ENCODE measurements at places on chromosomes 4 and X. TPM values are rescaled to one million over a fixed set of nuclear protein-coding genes. Genes with fewer than 3 reads are reported as not detected.

AKAP14 gene
- not detected for total RNA-seq

DNA sequence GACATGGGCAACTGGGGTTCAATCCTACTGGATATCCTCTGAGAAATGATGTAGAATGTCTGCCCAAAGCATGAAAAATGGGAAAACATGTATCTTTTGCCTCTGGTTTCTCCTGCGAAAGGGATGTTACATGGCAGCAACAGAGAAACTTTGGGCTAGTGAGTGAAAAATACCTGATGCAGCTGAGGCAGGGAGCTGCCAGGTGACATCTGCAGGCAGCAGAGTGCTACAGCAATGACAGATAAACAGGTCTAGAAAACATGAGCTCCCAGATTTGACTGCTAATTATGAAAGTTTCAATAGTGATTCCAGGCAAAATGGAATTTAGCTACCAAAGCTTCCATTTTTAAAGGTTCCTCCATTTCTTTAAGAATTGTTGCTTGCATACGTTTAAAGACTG is 4.8 kb upstream of the CXCL1 start:
- DNase-seq: no peak

DNA sequence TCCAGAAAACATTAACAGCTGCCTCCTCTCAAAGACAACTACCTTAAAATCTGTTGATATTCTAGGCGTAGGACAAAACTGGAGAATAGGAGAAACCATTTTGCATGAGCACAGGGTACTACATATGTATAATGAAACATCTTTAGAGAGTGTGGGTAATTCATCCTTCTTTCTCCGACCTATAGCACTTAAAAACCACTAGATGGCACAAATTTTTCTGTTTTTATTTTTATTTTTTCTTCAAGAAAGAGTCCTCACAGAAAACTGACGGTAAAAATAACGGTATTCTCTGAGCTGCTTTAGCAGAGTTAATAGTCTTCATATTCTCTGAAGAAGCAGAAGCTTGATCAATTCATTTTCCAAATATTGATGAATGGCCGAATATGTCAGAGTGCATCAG is 14.6 kb downstream of the SMIM31 start:
- DNase-seq: no peak

DNA sequence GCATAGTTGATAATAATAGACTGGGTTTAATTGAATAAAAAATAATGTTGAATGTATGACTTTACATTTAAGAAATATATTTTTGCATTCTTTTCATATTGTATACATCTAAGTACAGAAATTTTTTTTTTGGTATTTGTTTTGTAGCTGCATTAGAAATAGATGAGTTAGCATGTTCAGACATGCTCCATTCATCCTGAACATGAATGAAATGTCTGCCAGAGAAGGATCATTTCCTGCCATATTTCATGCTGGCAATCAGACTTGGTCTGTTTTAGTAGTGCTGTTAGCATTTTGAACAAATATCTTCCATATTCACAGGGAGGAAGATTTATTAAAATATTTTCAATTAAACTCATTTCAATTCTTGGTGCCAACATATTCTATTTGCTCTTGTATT is 98.9 kb downstream of the FRMPD4 start:
- no peak for DNase-seq
